ENCODE measurements at places on chromosomes 12 and 14.

DNA sequence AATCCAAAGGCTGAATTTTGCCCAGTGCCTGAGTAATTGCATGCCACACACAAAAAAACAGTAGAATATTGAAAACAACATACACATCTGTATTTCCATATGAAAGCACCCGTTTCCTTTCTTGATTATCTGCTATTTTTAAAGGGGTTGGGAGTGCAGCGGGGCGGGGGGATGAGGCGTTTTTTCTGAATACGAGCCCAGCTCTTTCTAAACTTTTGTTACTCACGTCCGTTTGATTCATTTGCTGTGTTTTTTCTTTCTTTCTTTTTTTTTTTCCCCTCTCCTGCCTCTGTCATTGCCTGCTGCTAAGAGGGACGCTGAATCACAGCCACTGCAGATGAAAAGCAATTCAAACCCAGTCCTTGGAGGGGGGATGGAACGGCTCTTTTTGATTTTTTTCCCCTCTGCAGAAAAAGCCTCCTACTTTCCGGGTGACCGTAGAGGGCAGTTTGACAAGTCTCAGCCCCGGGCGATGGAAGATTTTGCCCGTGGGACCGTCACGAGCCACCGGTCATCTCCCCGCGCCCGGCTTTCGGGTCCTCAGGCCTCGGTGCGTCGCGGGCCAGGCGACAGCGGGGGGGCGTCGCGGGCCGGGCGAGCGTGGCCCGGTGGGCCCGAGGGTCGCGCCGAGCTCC, 572 bp upstream of the RASSF8 start:
- DNase-seq: no peak

GRCh38 chr12:57214398-57214781, 2.2 kb upstream of the NXPH4 start:
- DNase-seq: peak; percentile 53

- no peak for DNase-seq
Observed at GRCh38 chr14:101870273-101870939, 94.0 kb upstream of the DYNC1H1 start.

- peak; percentile 49 for DNase-seq
Observed at GRCh38 chr12:56338308-56339157, at the start of gene IL23A. IL23A (plus strand) TSS chr12:56338884; CDS start chr12:56339045, 161 bp downstream.

DNA sequence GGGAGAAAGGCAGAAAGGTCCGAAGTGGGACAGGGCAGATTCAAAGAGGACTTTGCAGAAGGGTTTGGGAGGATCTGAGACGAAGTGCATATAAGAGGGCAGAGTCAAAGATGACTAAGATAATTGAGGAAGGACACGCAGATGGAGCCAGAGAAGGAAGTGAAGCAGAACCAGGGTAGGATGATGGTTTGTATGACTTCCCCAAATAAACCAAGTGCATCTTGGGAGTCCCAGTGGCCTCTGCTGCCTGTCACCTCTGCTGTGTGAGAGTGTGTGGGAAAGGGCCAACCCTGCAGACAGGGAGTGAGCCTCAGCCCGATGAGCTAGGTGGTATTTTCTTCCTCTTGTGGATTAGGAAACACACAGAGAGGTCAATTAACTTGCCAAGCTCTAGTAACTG, 36.8 kb downstream of the FLVCR2 start:
- peak; percentile 95 for DNase-seq

DNA sequence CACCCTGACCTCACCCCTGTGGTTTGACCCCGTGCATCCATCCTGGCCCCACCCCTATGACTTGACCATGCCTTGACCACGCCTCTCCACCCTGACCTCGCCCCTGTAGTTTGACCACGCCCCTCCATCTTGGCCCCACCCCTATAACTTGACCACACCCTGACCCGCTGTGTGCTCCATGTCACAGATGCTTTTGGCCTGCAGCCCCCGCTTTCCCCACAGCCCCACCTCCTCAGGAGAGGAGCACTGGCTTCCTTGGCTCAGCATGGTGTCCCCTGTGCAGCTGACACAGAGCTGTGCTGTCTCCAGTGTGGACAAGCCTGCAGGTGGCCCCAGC, 269.9 kb upstream of the SFSWAP start:
- DNase-seq: no peak

Data from suppressor macrophage (primary cell).